ENCODE measurements at places on chromosomes 6 and 20.
A peak's percentile ranks its signal among the peaks of the same experiment; 100 is the strongest.

- no peak for DNase-seq
Measured at GRCh38 chr6:154167126-154167525, 128.1 kb downstream of the OPRM1 start.

DNA sequence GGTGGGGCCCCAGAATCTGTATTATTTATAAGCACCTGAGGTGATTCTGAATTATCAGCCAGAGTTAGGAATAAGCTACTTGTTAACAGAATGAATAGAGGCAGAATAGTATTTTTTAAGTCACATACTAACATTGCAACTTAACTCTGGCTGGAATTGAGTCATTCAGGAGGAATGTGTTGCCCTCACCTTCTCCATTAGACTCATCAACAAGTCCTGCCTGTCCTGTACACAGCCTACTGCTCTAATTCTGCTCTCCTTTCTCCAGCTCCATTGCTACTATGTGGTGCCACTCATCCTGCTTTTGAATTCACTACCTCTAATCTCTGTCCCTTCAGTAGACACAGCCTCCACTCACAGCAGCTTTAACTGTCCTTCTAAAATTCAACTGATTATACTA, 669.4 kb downstream of the DHX35 start:
- peak; percentile 16 for DNase-seq

DNA sequence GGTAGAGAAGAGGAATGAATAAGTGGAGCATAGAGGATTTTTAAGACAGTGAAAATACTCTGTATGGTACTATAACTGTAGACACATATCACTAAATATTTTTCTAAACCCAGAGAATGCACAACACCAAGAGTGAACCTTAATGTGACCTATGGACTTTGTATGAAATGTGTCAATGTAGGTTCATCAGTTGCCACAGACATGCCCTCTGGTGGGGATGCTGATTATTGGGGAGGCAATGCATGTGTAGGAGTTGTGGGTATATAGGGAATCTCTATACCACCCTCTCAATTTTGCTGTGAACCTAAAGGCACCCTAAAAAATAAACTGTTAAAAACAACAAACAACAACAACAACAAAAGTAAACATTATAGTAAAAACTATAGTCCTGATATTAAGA, 293.7 kb downstream of the RNF144B start:
- no peak for DNase-seq

- DNase-seq: peak; percentile 16
Measured at GRCh38 chr6:70860045-70860444, 96.8 kb downstream of the B3GAT2 start.

- no peak for DNase-seq
Measured at GRCh38 chr20:2285193-2285592, 10.6 kb upstream of the TGM3 start.
